ENCODE measurements at places on chromosomes 5 and 9.
A peak's percentile ranks its signal among the peaks of the same experiment; 100 is the strongest.

DNA sequence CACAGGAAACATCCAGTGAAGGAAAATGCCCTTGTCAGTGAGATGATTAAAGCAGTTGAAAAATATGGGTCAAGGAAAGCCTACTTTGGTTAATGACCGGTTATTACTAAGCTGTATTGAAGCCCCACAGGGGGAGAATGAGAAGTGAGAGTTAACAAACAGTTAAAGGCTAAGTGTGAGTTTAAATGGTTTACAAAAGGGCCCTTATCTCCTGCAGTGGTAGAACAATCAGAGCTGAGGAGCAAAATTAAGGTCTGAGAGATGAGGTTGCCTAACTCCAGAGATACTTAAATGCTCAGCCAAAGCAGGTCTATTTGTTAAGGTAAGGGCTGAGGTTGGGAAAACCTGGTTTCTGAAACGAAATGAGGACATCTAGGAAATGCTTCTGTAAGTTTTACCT lies 75.1 kb upstream of the FER start:
- DNase-seq = no peak

DNA sequence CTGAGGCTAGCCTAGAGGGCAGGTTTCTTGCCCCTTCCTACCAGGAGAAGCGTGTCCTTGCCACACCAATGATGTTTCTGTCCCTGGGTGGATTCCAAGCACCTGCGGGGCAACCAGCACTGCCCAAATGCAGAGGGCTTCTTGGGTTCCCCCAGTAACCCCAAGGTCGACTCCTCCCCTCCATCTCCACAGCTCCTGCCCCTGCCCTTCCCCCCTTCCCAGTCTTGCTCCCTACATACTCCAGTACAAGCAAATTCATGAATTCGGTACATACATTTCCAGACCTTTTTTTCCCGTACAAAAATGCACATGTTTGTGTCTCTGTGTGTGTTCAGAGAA lies 12.8 kb upstream of the JADE2 start:
- DNase-seq = no peak

DNA sequence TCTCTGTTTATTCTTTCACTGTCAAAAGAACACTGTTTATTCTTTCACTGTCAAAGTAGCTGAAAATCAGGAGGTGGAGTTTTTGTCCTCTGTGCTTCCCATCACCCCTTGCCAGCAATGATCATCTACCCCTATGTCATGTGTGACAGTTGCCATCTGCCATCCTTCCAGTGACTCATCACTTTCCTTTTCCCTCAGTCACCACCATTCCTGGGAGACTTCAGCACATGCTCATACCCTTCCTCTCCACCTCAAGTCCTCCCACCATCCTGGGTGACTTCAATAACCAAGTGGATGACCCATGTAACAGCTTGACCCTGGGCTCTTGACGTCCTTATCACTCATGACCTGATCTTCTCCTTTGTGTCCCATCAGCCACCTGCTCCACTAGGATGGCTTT lies 43.3 kb upstream of the RASEF start:
- DNase-seq = no peak

DNA sequence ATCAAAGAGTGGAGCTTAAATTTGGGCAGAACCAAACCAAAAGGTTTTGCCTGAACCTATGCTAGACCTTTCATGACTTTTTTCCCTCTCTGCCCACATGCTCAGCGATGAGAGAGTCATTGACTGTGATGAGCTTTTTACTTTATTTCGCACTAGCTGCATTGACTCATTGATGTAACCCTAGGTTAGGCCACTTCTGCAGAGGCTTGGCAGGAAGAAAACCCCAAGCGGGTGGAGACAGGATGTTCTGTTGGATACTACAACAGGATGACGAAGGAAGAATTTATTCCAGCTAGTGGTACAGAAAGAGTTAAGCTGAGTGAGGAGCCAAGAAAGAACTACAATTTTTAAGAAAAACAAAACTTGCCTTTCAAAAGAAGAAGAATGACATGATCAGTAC lies 18.4 kb downstream of the AGXT2 start:
- no peak for DNase-seq

DNA sequence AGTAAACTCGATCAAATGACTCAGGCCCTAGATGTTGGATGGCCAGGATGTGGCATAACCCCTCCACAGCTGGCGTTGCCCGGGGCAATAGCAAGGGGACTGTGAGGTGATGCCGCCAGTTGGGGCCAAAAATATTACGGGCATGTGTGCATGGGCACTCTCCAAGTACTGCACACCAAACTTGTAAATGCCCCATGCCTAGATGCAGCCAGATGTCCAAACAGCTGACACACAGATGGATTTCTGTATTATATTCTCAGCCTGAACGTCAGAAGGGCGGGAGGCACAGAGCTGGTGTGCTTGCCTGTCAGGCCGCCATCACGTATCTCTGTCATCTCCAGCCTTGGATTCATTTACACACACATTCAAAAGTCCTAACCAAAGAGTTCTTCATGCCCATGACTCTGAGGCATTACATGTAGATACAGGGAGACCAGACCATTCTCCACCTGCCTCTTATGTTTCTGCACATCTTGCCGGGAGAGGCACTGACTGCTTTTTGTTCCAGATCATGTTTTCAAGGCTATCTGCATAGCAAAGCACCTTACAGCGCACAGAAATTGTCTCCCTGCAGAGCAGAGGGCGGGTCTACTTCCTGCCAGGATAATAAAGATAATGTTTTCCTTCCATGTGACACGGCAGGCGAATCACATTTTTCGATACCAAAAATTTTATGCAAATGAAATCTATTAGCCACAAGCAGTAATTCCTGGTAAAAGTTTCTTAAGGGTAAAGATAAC lies 200.9 kb upstream of the ADAMTS16 start:
- DNase-seq = no peak

- DNase-seq = peak; percentile 14
These were observed 158.6 kb upstream of the DMRT1 start for GRCh38 chr9:682633-683508.

GRCh38 chr9:93710370-93710723 lies 134.0 kb downstream of the PHF2 start:
- DNase-seq = no peak

GRCh38 chr5:168227001-168227400 lies 64.4 kb upstream of the WWC1 start:
- DNase-seq = no peak

DNA sequence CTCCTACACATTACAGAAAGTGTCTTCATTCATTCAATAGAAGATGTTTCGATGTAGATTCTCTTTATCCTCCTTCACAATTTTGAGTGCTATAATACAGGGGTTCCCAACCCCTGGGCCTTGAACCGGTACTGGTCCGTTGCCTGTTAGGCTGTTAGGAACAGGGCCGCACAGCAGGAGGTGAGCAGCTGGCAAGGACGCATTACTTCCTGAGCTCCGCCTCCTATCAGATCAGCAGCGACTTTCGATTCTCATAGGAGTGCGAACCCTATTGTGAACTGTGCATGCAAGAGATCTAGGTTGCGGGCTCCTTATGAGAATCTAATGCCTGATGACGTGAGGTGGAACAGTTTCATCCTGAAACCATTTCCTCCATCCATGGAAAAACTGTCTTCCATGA lies 153.0 kb upstream of the SMC2 start:
- no peak for DNase-seq

DNA sequence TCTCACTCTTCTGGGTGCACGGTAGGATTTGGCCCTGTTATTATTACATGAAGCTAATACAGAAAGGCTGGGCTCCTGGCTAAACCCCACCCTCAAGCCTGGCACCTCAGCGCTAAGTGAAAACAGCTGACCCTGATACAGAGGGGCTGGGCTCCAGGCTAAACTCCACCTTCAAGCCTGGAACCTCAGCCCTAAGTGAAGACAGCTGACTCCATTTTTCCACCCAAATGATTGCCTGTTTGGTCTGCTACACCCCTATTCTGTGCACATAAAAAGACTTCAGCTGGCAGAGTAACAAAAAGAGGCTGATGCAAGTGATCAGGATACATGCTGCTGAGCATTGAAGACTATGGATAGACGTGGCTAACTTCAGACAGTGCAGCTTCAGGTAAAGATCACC lies 148.4 kb upstream of the CLINT1 start:
- no peak for DNase-seq

- no peak for DNase-seq
These were observed 537.8 kb upstream of the BRINP1 start for GRCh38 chr9:119907056-119907455.

- no peak for DNase-seq
These were observed 23.2 kb upstream of the RCL1 start for GRCh38 chr9:4769321-4770080.

- DNase-seq = no peak
These were observed 4.5 kb upstream of the MOB3B start for GRCh38 chr9:27534131-27534530.

DNA sequence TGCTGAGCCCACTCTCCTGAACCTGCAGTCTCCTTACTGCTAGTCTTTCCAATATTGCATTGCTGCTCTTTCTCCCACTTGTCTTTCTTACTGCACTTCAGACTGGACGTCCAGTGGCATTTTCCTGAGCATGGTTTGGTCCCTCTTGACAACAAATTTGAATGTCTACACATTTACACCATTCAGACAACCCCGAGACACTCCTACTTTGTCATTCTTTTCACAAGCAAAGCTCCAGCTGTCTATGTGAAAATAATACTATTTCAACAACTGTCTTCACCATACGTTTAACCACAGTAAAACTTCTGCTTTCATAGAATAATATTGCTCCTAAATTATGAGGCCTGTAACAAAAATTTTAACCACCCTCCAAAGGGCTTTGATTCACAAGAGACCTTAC lies 10.4 kb upstream of the APTX start:
- DNase-seq = no peak

GRCh38 chr5:132246806-132247205 lies 10.7 kb upstream of the PDLIM4 start:
- DNase-seq = no peak

DNA sequence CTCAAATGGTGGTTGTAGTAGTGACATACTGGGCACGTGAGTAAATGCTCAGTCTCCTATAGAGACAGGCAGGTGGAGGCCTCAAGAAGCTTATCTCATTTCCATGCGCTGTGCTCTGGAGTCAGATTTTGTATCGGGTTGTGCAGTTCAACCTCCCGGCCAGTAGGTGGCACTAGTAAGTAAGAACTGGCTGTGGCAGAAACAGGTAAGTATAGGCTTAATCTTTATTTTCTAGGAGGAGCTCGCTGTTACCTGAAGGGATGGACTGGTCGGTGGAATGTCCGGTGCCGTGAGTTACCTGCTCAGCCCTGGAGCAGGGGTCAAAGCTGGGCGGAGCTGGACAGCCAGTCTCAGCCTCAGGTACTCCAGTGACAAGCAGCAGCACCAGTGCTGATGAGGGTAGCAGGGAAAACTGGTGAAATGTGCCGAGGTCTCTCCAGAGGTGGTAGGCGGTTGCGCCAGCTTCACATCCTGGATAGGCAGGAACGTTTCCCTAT lies 880.1 kb upstream of the SEMA6A start:
- peak; percentile 82 for DNase-seq

- no peak for DNase-seq
These were observed 39.5 kb downstream of the SNCAIP start for GRCh38 chr5:122351416-122352157.

DNA sequence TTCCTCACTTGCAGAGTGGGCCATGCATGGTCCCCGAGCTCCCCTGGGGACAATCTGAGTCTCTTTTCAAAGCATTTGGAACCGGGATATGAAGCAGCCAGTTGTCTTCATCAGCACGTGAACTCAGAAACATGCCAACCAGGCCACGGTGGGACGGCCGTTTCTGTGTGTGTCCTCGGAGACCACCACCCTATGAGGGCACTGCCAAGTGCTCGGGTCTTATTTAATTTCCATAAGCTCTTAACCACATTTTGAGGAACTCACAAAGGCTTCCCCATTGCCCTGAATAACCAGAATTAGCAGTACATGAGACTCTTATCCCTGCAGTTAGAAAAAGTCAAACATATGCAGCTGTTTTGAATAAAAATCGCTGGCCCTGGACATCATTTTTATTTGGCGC lies 60.1 kb downstream of the OTULIN start:
- DNase-seq = no peak

DNA sequence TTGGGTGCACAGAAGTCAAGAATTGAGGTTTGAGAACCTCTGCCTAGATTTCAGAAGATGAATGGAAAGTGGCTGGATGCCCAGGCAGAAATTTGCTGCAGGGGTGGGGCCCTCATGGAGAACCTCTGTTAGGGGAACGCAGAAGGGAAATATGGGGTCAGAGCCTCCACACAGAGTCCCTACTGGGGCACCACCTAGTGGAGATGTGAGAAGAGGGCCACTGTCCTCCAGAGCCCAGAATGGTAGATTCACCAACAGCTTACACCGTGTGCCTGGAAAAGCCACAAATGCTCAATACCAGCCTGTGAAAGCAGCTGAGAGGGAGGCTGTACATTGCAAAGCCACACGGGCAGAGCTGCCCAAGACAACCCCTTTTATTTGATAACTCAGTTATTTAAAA lies 383.5 kb downstream of the TLE4 start:
- DNase-seq = no peak

- DNase-seq = no peak
These were observed 212.3 kb downstream of the ICE1 start for GRCh38 chr5:5634817-5635216.

DNA sequence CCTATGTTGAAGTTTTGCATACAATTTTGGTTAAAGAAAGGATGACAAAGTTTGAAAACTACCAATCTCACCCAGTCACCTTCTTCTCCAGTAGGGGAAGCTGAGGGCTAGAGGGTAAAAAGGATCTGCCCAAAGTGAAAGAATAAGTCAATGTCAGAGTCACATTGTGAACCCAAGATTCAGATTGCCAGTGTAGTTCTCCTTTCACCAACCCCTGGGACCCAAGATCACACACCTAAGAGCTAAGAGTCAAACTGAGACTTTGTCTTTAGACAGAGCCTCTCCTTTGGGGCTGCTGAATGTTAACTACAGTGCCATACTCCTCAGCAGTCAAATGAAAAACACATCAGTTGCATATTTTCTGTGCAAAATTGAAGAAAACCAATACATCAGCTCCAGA lies 210.6 kb downstream of the ATP10B start:
- DNase-seq = no peak

- DNase-seq = no peak
These were observed 18.7 kb downstream of the LCP2 start for GRCh38 chr5:170278611-170279458.

- peak; percentile 28 for DNase-seq
These were observed 247.6 kb downstream of the TMEM232 start for GRCh38 chr5:110478895-110479294.

GRCh38 chr9:2465921-2466460 lies 155.6 kb upstream of the VLDLR start:
- DNase-seq = peak; percentile 57

GRCh38 chr9:133171161-133171961 lies 7.6 kb upstream of the GBGT1 start:
- DNase-seq = no peak

DNA sequence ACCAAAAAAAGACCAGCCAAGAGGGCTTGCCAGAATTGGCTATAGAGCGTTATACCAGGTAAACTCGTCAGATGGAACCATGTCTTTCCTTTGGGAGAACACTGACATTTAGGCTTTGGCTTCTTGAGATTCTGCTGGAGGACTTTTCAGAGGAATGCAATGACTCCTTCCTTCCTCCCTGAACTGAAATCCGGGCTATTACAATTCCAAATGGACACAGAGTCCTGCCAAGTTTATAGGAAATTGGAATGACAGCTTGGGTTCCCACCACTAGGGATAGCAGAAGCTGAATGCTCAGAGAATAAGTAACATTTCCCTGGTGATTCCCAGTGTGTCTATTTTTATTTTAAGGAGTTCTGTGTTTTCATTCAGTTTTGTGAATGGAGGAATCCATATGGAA lies 143.0 kb downstream of the FGF1 start:
- DNase-seq = no peak

GRCh38 chr5:80206282-80206681 lies 49.6 kb downstream of the SERINC5 start:
- no peak for DNase-seq

Data from LoVo (cell line).